Ovary (tissue), 10 donors: ENCODE measurements at places on chromosomes 16 and 17. TPM values are rescaled to one million over a fixed set of nuclear protein-coding genes. Genes with fewer than 3 reads are reported as not detected.

Gene ALDH3A2
- 67.3 TPM for total RNA-seq

Gene CPNE7
- not detected for total RNA-seq

Gene LPO
- 0.32 TPM for total RNA-seq

Gene SAMD14
- total RNA-seq: 2.6 TPM

Gene PIK3R6
- 0.92 TPM for total RNA-seq

Gene C17orf50
- not detected for total RNA-seq

Gene XPO6
- 62.4 TPM for total RNA-seq

Gene USP43
- 1.8 TPM for total RNA-seq

Gene CDRT4
- total RNA-seq: 4.4 TPM

Gene CCL5
- 2.6 TPM for total RNA-seq

Gene SLFN5
- 8.7 TPM for total RNA-seq

Gene SPATA32
- total RNA-seq: not detected

Gene CIBAR2
- total RNA-seq: 1.1 TPM

Gene CASKIN1
- 0.10 TPM for total RNA-seq

Gene FBXW10
- total RNA-seq: 0.20 TPM

Gene MSI2
- 120 TPM for total RNA-seq

Gene KRT12
- not detected for total RNA-seq

Gene SP6
- total RNA-seq: 1.0 TPM

Gene LGALS9B
- total RNA-seq: not detected

Gene C1QTNF1
- 73.6 TPM for total RNA-seq

Gene CHD9NB
- 4.3 TPM for total RNA-seq

Gene MT1F
- 0.73 TPM for total RNA-seq

Gene APOBR
- total RNA-seq: 0.43 TPM

Gene KRTAP4-5
- not detected for total RNA-seq

Gene ABCA8
- total RNA-seq: 84.4 TPM

Gene KRT17
- total RNA-seq: 10.0 TPM

Gene ZNF624
- total RNA-seq: 8.4 TPM

Gene PLD6
- total RNA-seq: 7.9 TPM

Gene HSF4
- total RNA-seq: 82.2 TPM
